ENCODE measurements at places on chromosomes 12 and 14.
A peak's percentile ranks its signal among the peaks of the same experiment; 100 is the strongest.

GRCh38 chr12:117114784-117115183, 15.6 kb upstream of the TESC start:
- no peak for DNase-seq

- no peak for DNase-seq
Observed at GRCh38 chr14:93063393-93063792, 52.3 kb downstream of the ITPK1 start.

GRCh38 chr12:26149968-26150500, 25.2 kb upstream of the BHLHE41 start:
- no peak for DNase-seq

DNA sequence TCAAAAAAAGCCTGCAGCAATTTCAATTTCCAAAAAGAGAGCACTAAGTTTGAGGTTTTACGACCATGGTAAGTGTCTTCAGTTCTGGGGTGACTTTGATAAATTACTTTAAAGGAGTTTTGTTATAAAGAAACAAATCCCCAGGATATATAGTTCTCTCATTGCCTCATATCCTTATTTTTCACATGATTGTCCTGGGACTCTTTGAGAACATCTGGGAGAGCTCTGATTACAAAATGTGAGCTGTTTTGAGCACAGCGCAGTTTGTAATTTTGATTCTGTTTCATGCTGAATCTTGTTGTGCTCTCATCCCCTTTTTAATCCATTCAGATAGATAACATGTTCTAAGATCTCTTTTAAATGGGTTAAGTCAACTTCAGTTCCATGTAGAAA, 67.7 kb upstream of the DCN start:
- peak; percentile 49 for DNase-seq

- DNase-seq = peak; percentile 4
Observed at GRCh38 chr12:32983968-32984367, 87.4 kb upstream of the PKP2 start.

DNA sequence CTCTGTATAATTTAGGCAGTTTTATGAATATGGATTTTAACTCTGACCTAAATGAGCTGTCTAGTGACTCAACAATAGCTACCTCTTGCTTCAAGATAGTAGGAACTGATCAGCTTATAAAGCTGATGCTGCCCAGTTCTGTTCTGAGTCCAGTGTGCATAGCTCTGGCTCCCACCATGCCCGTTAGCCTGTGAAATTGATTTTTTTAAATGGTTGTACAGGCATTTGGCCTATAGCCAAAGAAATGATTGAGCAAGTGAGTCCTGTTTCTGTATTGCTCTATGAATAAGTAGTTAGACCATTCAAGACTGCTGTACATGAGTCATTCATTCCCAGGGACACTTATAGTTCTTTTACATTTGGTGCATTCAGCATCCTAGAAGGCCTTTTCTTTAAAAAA, 36.4 kb downstream of the SAMD4A start:
- peak; percentile 48 for DNase-seq

GRCh38 chr14:51444353-51445000, 204.4 kb downstream of the TMX1 start:
- DNase-seq = peak; percentile 65

DNA sequence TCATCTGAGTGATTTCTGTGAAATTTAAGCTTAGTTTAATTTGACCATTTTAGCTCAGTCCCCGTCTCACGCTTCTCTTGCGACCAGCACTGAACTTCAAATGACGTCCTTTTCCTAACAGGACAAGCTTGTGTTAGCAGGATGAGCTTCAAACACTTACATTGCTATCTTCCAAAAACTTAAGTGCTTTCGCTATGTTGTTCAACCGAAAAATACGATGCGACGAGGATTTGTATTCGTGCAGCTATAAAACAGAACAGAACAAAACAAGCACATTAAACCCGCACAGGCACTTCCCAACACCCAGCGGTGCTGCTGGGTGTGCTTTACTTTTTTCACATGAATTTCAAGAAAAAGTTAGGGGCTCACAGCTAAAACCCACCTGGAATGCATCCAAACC, 64.2 kb upstream of the DICER1 start:
- DNase-seq = no peak

DNA sequence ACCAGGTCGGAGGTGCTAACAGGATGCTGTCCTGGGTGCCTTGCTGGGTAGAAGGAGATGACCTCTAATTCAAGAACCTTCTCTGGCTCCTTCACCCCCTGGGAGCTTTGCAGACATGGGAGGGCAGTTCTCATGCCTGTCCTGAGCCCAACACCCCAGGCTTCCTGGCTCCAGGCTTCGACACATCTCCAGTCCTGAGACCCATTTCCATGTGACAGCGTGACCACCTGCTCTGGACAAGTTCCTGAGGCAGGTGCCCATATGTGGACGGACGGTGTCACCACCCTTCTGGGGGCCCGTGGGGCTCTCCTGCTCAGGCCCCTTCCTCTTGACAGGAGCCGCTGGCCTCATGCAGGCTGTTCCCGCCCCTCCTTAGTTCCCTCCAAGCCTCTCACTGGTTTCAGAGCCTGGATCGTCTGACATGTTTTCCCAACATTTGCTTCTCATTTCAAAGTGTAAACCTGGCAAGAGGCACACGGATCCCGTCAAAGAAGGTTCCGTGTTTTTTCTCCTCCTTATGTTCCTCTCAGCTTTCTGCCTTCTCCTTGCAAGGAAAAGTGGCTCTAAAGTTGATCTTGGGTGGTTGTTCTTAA, 291.9 kb upstream of the RTL1 start:
- DNase-seq = no peak

DNA sequence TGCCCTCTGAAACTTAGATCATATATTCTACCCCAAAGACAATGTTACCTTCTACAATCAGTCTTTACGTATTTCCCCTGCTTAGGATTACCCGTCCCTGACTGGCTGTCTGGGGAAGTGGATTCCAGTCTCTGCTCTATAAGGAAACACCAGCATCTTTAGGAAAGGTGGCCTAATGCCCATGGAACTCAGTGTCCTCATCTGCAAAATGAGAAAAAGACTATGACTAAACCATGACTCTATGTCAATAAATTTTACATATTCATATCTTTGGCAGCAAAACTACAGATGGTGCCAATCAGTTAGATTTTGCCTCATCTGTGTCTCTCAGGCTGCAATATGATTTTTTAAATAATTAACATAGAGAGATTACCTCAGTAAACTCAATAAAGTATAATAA, 133.8 kb downstream of the ITPR2 start:
- DNase-seq = peak; percentile 39

DNA sequence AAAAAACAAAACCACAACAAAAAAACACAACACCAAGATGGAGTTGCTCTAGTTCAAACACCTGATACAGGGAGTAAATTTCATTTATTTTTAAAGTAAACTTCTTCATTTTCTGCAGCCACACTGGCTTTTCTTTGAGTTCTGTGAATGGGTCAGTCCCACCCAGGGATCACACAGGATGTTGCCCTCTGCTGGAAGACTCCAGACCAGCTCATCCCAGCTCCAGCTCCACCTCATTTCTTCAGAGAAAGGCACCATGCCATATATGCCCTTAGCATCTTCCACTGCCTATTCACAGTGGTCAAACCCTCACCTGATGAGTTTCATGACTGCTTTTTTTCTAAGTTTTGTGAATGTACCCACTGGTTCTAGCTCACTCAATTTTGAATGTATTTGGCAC, 8.0 kb downstream of the GLIPR1 start:
- DNase-seq = peak; percentile 56

- DNase-seq = peak; percentile 51
Observed at GRCh38 chr14:67240168-67240932, 885 bp upstream of the PALS1 start.

DNA sequence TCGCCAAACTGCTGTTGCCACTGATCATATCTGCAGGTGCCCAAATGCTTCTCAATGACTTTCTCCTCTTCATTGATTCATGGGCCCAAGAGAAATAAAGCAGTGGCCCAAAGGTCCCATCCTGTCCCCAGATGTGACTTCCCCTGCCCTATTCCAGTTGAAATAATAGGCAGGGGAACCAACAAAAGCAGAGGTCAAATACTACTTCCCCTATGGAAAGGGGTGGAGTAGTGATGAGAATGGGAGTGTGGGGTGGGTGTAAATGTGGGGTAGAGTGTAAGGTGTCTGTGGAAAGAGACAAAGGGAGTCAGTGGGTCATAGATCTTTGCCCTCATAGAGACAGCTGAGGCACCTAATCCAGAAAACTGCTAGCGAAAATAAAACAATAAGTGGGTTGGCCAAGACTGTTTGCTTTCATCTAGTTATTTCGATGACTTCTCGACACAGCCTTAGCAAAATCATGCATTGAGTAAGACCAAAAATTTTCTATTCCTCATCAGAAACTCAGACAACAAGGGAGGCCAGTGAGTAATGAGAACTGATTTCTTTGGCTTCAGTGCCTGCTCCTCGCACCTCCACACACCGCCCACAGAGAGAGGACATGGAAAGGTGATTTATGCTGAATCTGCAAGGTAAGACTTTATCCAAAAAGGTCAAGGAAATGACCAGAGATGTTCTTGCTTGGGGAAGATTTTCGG, 10.9 kb upstream of the IL22 start:
- DNase-seq = no peak

- DNase-seq = no peak
Observed at GRCh38 chr14:97107080-97107479, 309.9 kb downstream of the VRK1 start.

DNA sequence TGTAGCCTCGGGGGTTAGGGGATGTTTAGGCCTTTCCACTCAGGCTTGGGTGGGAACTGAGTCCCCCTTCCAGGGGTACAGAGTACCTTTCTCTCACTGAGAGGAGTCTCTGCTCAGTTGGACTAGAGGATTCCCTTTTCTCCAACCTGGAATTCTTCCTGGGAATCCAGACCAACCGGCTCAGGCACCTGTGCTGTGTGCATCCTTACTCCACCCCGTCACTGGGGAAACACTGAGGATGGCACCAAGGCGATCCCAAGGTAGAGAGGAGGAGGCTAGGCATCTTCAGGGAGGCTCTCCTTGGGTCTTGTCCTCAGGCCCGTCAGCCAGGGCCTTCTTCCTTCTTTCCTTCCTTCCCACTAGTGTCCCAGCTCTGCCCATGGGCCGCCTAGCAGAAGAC, 871 bp upstream of the TGM1 start:
- DNase-seq = no peak

- DNase-seq = no peak
Observed at GRCh38 chr12:26971963-26972362, 33.7 kb downstream of the FGFR1OP2 start.

GRCh38 chr12:109609342-109609741, 35.7 kb downstream of the MVK start:
- DNase-seq = no peak

- no peak for DNase-seq
Observed at GRCh38 chr14:99747582-99748330, 45.5 kb upstream of the EML1 start.

DNA sequence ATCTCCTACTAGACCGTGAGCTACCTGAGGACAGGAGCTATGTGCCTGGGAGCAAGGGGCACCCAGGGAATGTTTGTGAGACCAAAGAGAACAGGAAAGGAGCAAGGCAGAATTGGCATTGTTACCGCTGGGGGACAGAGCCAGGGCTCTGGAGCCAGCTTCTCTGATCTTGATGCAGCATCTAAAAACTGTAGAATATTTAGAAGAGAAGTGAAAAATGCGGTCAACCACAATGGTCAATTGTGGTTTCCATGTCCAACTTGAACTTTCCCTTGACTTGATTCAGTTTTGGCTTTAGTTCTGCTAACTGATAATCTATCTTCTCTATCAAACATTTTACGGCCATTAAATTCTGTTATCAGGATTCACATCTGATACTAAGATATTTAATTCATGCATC, 201.2 kb downstream of the ANO4 start:
- no peak for DNase-seq

- no peak for DNase-seq
Observed at GRCh38 chr14:105091054-105091516, 25.9 kb upstream of the GPR132 start.

All from LHCN-M2 (cell line).